CD4-positive, alpha-beta T cell treated with Interleukin-4 for 1 hour (primary cell): ENCODE measurements at places on chromosomes 6 and 20.

DNA sequence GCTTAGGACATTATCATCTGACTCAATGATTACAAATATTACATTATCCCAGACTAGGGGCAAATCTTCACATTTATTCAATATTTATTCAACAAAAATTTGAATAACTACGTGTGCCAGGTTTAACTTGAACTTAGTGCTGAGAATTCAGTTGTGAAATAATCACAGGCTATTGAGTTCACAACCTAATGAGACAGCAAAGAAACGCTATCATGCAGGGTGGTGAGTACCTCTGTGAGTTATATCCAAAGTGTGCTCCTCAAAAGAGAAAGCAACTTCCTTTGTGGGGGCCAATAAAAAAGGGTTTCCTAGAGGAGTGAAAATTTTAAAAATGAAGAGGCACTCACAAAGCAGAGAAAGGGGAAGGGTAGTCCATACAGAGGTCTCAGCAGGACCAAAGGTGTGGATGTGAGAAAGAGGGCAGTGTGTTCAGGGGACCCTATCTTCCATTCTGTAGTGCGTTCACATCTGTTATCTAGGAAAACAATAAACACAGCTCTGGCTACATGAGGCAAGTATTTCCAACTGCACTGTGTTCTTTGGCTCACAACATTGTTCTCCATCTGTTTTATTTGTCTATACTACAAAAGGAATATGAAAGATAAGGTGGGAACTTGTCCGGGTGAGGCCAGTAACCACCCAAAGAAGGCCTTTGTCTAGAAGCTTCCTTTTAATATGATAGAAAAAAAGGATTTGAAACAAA lies 155.4 kb upstream of the MARCKS start:
- DNase-seq, result no peak

DNA sequence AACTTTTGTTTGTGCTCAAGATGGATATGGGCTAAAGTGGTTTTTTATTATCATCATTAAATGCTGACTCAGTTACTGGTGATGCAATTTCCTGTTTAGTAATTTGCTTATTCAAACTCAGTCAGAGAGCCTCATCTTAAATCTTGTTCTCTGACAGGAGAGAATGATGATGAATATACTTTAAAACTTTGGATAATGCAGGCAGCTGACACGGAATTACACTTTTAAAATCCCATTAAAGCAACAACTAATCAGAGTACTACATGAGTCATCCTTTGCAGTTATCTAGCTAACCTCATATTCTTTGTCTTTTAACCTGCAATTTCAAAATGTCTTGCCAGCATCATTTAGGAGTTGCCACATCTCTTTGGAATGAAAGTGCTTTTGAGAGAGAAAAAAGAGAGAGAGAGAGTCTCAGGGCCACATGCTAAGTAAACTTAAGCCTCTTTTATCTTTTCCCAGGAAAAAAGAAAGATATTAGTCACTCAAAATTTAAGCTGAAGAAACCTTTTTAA lies 9.2 kb upstream of the C6orf141 start:
- DNase-seq, result no peak

- DNase-seq, result no peak
Observed at GRCh38 chr6:72032086-72032485, 145.7 kb downstream of the RIMS1 start.

GRCh38 chr20:37243076-37243936 lies 18.3 kb downstream of the GHRH start:
- DNase-seq, result no peak

- no peak for DNase-seq
Observed at GRCh38 chr6:13034316-13034715, 294.0 kb downstream of the TBC1D7 start.

GRCh38 chr6:34555007-34555322 lies 1.2 kb downstream of the SPDEF start:
- DNase-seq, result no peak
